ENCODE measurements at places on chromosomes 1 and 21.

- DNase-seq = no peak
Observed at GRCh38 chr1:55631509-55631908, 416.3 kb upstream of the USP24 start.

DNA sequence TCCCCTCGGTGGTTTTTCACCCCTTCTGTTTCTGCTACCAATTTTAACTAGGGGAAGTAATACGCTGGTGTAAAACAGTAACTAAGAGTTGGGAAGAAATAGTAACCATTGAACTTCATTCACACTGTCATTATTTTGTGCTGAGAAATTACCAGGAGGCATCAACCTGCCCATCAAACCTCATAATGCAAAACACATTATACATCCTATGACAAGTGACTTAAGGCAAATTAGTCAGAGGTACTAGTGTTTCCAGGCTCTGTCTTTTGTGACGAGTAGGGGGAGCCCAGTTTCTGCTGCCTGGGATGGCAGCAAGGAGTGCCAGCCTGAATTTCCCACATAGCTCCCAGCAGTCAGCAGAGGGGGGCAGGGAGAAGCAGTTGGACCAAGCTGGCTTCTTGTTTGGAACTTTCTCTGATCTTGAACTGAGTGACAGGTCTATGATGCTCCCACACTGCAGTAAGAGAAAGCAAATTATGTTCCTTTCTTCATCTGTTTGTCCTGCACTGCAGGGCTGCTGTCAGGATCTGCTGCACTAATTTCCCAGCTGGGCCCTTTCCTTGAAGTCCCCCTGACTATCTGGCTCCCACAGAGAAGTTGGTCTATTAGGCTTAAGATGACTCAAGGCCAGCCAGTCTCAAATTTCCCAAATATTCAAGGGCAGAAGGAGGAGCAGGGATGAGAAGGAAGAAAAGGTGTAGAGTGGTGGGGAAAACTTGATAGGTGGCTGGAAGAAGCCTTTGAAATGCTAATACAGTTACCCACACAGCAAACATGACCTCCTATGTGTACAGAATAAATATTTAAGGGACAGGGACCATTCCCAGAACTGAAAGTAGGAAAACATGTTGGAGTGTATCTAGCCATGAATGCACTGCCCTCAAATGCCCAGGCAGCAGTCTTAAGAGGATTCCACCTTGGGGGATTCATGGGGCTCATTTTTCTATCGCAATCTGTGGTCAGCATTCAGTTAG is 322.8 kb downstream of the SEC16B start:
- no peak for DNase-seq

GRCh38 chr1:221643404-221644144 is 98.3 kb downstream of the DUSP10 start:
- DNase-seq = no peak

- no peak for DNase-seq
Observed at GRCh38 chr1:229203030-229203751, 67.7 kb upstream of the RAB4A start.

DNA sequence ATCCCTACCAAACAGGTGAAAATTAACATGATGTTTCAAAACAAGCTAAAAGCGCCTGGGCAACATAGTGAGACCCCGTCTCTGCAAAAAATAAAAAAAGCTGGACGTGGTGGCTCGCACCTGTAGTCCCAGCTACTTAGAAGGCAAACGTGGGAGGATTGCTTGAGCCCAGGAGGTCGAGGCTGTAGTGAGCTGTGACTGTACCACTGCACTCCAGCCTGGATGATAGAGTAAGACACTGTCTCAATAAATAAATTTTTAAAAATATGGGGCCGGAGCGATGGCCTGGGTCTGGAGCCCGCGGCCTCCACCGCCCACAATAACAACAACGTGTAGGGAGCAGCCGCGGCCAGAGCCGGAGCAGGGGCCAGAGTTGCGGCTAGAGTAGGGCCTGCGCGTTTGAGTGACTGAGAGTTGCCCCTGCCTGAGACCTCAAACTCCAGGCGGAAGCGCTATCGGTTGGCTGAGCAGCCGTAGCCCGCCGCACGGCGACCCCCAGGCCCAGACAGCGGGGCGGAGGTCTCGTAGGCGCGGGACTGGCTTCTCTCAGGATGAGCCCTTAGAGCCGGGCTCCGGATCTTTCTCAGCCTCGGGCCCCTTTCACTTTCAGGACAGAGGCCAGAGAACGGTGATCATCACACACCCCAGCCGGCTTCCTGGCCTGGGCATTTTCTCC is 41.4 kb downstream of the ZMYM1 start:
- peak; percentile 7 for DNase-seq

DNA sequence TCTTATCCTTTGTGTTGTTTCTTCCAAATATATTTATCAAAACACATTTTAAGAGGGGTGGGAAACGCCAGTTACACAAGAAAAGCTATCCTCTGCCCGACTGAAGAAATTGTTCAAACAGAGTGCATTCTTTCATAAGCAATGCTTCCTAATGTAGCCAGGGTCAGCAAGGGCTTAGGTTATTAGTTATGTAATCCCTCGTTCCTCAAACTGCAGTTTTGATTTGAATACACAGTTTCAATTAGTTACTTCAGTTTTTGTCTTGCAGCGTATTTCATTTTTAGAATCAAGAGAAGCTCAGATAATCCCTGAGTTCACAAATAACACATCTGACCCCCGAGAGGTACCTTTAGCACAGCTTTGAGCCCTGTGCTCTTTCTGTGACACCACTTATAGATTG is 141.7 kb upstream of the NRIP1 start:
- DNase-seq = no peak

DNA sequence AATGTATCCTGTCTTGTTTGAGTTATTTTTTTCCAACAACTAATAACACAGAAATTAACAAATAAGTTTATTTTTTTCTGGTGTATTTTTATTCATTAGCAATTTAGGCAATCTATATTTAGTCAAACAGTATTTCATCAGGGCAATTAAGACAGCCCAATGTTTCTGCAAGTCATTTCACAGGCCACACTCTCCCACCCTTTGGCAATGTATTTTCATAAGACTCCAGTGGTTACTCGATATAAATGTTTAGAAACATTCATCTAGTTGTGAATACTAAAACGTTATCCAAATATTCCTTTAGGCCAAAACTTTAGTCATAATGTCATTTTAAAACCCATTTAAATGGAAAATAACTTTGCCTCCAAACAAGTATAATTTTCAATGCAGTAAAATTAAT is 142.1 kb downstream of the KCNT2 start:
- DNase-seq = no peak

DNA sequence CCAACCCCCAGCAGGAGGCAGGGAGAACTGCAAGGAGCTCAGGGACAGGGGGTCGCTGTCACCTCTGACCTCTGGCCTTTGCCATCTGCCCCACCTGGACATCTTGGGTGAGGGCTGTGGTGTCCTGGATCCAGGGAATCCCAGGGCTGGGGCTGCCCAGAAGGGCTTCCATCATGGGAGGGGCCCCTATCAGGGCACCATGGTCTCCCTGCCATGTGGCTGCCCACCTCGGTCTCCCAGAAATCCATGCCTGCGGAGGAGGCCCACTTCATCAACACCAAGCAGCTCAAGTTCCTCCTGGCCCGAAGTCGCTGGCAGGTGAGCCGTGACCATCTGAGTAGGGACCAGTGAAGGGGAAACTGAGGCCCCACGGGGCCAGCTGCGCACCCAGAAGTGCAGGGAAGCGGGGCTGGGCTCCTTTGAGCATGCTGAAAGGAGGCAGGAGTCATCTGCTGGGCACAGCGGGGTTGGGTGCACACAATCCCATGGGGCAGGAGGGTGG is 36.1 kb downstream of the TRIM11 start:
- DNase-seq = no peak

GRCh38 chr1:111989531-111990025 is at the start of gene KCND3:
Gene KCND3 (minus strand): TSS chr1:111989668.
- DNase-seq = peak; percentile 10

DNA sequence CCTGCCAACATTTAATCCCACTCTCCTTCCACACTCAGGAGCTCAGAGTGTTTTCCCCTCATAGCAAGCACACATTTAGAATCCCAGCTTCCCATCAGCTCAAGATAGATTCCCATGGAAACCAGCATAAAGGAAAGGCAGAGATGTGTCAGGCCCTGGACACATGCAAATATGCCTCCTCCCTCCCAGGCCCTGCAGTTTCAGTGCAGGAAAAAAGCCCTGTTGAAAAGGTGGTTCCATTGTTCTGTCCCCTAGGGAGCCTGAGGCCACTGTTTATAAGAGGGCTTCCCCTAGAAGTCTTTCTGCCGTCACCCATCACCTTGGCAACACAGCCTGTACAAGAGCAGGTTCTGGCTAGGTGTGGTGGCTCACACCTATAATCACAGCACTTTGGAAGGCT is 3.6 kb downstream of the CACNA1S start:
- no peak for DNase-seq

GRCh38 chr1:207892764-207893163 is 18.2 kb downstream of the CD34 start:
- DNase-seq = no peak

DNA sequence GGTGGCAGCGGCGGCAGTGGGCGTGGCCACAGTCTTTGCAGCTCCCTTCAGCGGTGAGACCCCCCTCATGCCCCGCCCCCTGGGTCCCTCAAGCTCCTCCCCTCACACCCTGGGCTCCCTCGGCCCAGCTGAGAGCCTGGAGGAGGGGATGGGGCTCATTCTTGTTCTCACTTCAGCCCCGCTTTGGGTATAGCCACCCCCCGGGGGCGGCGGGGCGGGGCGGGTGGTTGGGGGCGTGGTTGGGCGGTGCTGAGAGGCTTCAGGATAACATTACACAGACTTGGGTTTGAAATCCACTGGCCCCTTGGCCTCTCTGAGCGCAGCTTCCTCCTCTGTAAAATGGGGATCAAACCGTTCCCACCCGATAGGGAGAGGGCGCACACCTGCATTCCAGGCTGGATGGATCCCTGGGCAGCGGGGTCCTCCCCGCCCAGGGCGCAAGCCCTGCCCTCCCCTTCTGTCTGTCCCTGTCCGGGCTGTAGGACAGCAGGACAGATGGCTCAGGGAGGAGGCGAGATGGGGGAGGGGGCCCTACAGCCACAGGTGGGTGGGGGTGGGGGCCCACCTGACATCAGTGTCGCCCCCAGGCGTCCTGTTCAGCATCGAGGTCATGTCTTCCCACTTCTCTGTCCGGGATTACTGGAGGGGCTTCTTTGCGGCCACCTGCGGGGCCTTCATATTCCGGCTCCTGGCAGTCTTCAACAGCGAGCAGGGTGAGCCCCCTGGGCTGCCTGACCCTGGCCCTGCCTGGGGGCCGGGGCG is 5.1 kb downstream of the CLCNKA start:
- no peak for DNase-seq

GRCh38 chr1:244074559-244075171 is 23.6 kb downstream of the ZBTB18 start:
- DNase-seq = peak; percentile 37

GRCh38 chr1:91682882-91683597 is 182.4 kb downstream of the CDC7 start:
- no peak for DNase-seq

- no peak for DNase-seq
Observed at GRCh38 chr1:62995173-62995572, 211.2 kb downstream of the ATG4C start.

DNA sequence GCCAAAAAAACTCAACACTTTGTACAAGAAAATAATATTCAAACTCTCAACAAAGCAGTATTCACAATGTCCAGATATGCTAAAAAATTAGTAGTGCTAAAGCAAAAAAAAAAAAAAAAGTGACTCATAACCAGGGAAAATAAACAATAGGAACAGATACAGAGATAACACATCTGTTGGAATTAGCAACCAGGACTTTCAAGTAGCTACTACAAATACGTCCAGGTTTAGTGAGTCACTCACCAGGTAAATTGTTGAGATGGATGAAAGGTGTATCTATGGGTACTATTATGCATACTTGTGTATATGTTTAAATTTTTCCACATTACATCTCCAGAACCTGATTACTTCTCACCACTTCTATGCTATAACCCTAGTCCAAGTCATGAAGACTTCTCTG is 144.8 kb upstream of the SLC35F3 start:
- no peak for DNase-seq

DNA sequence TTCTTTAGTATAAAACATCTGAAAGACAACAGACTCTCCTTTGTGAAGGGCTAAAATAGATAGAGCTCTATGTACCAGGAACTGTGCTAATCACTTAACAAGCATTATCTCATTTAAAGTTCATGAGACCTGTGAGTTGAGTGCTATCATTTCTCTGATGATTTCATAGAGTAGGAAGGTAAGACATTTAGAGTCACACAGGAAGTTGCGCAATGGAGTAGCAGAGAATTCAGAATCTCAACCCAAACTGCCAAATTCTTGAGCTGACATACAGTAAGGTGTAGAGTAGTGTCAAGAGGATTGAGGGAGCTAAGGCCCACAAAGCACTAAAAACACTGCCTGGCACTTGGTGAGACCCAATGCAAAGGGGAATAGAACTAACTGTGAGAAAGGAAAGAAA is 384.3 kb downstream of the NTNG1 start:
- DNase-seq = peak; percentile 23

- DNase-seq = no peak
Observed at GRCh38 chr1:38829368-38829767, 30.2 kb downstream of the RRAGC start.

DNA sequence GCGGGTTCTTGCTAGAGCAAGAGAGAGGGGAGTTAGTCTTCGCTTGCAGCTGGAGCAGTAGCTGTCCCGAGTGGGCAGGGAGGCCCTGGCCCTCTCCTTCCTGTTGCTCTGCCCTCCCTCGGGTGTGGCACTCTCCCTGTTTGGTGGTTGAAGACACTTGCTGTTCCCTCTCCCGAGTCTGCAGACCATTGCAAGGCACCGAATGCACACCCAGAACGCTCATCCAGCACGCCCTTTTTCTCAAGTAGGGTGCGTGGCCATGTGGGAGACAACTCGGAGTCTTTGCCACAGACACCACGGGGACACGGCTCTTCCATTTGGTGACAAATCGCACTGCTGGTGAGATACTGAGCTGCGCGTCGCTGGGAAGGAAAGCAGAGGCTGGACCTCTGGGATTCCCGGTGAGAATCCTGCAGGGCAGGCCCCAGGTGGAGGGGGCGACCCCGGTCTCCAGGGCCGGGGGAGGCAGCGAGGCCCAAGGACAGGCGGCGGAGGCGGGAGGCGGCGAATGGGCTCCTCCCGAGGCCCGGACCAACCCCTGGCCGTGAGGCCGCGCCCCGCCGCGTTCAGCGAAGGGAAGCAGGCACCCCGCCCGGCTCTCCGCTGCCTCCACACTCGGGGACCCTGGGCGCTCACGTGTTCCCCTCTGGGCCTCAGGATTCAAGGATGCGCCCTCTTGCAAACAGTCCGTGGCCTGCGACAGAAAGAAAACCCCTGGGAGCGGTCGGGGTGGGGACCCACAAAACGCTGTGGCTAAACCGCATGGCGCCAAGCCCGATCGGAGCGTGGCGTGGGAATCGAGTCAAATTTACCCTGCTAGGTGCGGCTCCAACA is 10.4 kb upstream of the TMEM200B start:
- no peak for DNase-seq

All from activated CD4-positive, alpha-beta T cell treated with anti-CD3 and anti-CD28 coated beads, Interleukin-2, amount 50 U/mL, for 16 hours (primary cell).